Activated T-helper 1 cell treated with anti-CD3 and anti-CD28 coated beads, Interleukin-12 subunit alpha, Interleukin-12 subunit beta, Interleukin-2, Interleukin-4 antibody, amounts not matched to agents 30 ng/mL and 10 ng/mL and 1 ng/mL, durations not matched to agents 14 hours and 24 hours and 36 hours (primary cell): ENCODE measurements at places on chromosomes 5 and 9. TPM values are rescaled to one million over a fixed set of nuclear protein-coding genes. Genes with fewer than 3 reads are reported as not detected.

Gene GRIA1
- total RNA-seq: not detected in 2 replicates

- DNase-seq: no peak
Measured at GRCh38 chr9:134965851-134966250, 48.1 kb upstream of the FCN1 start.

Gene TMEM252
- total RNA-seq: not detected in 2 replicates

Gene DMRT2
- 1.2 and 1.5 TPM in 2 replicates for total RNA-seq

DNA sequence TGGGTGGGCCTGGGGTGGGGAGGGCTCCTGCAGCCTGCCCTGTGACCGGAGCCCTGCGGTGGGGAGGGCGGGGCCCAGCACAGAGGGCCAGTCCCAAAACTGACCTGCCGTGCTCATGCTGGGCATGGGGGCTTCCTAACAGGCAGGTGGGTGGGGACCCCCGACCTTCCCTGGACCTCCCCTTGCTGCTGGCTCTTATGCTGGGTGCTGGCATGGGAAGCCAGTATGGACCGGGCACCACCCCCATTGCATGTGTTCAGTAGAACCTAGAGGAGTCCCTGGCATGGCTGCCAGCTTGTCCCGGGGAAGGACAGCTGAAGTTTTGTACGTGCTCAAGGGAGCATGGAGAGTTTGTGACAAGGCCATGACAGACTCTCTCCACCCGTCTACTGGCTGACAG, 37.1 kb downstream of the WNK2 start:
- no peak for DNase-seq

- DNase-seq: no peak
Measured at GRCh38 chr5:175556794-175557193, 78.4 kb downstream of the SFXN1 start.

DNA sequence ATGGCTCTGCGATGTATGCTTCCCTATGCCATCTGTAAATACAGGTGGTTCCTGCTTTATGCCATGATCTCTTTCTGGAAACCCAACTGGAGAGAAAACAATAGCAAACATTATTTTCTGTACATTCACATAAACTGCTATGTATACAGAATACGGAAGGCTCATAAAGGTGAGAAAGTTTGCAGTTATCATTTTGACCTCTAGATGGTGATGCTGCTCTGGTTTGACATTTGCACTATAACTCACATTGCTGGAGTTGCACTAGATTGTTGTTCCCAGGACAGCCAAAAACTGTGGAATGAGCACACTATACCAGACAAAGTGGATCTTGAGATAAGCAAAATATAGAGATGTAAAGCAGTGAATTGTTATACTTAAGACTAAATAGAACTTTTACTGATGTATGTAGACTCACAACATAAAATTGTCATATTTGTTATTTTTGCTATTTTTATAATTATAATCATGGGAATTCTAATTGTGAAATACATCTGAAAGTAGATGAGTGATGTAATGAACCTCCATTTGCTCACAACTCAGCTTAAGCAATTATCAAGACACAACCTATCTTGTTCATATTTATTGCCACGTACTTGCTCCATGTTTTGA, 246.5 kb downstream of the PTPRD start:
- DNase-seq: no peak

DNA sequence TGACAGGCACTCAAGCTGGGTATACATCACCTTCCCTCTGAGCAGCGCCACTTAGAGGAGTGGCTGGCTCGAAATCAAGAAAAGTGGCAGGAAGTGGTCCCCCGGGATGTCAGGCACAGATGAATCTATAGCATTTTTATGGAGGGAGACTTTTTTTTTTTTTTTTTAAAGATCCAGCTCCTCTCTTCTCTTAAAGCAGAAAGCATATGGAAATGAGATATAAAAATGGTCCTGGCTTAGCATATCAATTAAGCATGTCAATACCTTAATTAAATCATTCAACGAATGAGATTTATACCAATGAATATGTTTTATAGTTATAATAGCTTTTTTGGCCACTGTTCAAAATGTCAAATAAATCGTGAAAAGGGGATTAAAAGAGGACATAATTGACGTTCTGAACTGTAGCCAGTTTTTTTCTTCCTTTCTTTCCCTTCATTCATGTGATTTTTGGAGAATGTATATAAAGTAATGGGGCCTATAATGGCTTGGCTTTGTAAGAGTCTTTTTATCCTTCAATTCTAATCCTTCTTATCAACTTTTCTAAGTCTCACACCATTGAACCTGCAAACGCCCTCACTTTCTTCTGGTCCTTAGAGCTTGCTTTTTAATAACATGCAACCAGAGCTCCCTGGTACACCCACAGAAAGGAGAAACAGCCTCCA, 319.2 kb upstream of the PANK3 start:
- no peak for DNase-seq
